Cortex of kidney (tissue), 1 donor: ENCODE measurements at places on chromosomes 1 and 21.

DNA sequence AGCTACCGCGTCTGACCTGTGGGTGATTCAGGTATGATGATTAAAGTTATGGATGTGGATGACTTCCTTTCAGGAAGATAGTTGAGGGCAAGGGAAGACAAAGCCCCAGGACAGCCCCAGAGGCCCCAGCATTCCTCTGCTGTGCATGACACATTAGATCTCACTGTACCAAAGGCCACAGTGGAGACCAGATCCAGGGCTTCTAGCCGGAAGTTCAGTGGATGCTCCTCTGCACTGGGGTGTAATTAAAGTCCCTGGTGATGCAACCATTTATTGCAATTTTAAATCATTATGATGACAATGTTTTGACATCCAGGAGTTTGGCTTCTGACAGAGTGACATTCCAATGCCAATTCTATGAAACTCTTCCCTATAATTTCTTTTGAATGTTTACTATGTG is 5.0 kb downstream of the C4BPA start:
- DNase-seq: no peak

- no peak for DNase-seq
Observed at GRCh38 chr21:24994717-24995116, 612.6 kb downstream of the MRPL39 start.

- DNase-seq: no peak
Observed at GRCh38 chr1:109477821-109478220, 5.9 kb upstream of the ATXN7L2 start.

DNA sequence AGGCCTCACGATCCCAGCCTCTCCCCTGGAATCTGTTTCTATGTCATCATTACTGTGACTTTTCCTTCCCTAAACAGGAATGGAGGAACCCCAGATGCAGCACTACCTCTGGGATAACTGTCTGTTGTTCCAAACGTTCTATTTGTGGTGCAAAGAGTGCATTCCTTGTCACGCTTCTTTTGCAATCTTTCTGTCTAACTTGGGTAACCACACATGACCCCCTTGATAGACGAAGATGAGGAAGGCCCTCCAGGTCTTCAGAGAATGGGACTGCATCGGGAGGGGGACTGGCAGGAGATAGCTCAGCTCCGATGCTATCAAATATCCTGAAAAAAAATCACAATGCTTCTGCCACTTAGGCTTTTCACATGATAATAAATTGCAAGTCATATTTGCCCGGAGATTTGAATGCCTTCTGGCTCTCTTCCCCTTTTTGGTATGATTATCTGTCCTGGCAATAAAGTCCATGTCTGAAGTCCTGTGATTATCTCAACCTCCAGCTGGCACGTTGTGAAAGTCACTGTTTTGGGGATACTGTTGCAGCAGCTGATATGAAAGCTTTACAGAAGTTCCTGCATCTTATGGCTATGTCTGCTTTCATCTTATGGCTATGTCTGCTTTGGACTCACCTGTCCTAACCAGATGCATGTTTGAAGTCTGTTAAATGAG is 148.7 kb upstream of the LMO4 start:
- no peak for DNase-seq

GRCh38 chr21:38181096-38181495 is 75.7 kb upstream of the KCNJ15 start:
- no peak for DNase-seq

GRCh38 chr21:41160036-41160435 is 7.9 kb upstream of the BACE2 start:
- no peak for DNase-seq

DNA sequence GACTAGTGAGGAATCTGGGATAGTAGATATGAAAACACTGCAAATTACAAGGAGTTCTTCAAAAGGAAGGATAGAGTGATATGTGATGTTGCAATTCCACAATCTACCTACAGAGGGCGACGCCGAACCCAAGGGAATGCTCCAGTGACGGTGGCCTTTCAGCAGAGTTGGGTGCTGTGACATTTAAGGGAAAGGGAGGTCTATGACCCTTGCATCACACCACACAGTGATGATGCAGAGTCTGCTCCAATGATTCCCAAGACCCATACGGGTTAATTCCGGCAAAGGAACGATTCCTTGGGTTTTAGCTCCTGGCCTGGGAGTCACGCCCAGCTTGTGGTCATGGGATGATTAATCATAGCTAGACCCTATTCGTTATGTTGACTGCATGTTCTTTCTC is 123.0 kb upstream of the IGSF21 start:
- DNase-seq: no peak

DNA sequence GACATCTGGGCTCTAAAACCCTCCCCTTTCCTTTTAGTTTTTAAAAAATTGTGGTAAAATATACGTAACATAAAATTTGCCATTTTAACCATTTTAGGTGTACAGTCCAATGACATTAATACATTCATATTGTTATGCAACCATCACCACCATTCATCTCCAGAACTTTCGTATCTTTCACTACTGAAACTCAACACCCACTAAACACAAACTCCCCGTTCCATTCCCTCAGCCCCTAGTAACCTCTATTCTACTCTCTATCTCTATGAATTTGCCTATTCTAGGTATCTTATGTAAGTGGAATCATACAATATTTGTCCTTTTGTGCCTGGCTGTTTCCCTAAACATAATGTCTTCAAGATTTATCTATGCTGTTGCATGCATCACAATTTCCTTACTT is 19.4 kb upstream of the TTC4 start:
- DNase-seq: no peak

DNA sequence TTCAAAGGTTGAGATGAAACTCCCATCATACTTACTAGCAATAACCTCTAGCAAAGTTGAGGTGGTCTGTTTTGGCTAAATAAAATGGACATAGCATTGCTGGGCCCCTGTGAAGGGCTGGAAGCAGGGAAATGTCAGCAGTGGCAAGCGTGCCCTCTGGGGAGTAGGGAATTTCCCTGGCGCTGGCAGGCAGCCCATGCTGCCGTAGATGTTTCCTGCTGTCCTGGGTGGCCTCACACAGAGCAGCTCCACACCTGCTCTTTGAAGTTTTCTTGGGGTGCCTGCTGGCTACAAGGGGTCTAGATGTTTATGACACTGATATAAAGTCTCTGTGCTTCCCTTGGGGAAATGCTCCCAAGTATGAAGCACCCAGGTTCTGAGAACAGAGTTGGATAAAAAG is 30.2 kb downstream of the ADARB1 start:
- no peak for DNase-seq

DNA sequence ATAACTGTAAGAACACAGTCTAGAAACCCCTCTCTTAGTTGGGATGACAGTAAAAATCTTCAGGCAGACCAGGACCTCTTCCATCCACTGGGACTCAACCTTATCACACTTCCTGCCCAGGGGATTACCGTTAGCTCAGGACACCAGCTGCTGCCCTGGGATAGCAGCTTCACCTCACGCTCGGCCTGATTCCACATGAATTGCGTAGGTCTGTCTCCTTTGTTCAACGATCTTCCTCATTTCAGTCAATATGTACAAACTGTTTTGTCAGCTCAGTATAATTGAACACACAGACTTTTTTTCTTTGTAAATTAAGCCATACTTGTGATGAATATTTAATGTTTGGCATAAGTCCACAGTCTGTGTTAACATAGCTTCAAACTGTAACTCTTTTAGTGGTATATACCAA is 290.4 kb downstream of the GRIK1 start:
- no peak for DNase-seq

DNA sequence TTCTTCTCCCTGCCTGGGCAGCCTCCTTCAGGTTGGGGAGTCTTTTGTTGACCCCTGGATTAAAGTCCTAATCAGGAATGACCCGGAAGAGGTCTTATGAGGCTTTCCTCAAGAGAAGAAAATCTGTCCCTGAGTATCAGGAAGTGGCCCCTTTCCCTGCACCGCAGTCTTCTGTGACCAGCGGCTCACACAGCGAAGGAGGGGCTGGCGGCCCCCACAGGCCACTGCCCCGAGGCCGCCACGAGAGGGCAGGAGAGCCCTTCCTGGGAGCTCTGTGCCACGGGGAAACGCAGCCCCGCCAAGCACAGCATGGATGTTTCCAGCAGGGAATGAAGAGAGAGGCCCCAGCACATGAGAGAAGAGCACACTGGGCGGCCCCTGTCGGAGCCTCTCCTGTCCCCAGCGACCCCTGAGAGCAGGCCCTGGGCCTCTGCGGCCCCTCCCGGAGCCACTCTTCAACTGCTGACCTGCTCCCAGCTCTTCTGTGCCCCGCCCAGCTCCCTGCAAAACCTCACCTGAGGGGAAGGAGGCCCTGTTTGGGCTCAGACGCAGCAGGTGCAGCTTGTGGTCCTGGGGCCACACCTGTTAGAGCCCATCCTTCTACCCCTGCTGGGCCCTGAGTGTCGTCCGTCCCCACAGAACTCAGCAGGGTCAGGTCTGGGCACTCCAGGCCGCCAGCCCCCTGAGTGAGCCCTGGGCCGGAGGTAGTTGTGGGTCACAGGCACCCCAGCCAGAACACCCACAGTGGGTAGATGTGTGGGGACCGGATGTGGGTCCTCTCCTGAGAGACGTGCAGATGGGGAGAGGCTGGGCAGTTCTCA is 4.9 kb upstream of the POFUT2 start:
- DNase-seq: no peak

DNA sequence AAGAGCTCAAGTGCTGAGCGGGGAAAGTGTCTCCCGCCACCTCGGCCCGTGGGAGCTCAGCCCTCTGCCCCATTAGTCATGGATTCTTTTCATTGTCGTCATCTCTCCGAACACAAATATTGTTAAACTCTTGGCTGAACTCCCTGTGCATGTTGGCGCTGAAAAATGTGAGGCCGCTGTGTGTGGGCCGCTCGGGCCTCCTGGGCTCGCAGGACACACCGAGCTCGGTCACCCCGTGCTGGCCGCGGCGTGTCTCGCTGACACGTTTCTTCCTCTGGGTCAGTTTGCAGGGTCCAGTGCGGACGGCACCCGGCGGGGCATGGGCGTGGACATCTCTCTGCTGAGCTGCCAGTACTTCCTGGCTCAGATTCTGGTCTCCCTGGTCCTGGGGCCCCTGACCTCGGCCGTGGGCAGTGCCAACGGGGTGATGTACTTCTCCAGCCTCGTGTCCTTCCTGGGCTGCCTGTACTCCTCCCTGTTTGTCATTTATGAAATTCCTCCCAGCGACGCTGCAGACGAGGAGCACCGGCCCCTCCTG is 25.6 kb downstream of the SLC45A1 start:
- DNase-seq: no peak

DNA sequence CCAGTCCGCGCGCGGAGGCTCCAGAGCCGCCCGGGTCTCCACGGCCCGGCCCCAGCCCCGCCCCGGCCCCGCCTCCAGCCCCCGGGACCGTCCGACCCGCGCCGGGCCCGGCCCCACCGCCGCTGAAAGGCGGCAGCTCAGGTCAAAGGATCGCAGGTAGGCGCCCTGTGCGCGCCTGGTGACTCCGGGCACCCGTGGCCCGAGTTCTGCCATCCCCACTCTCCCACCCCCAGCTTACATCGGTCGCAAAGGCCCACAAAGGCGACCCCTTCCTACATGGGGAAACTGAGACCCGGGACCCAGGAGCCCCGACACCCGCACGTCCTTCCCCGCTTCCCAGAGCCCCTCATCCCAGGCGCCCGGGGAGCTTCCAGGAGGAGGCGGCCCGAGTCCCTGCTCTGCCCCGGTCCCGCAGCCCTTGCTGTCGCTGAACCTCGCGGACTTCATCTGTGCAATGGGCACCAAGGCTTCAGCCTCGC is at the start of gene TMEM200B:
Gene TMEM200B, minus strand, starts transcription at position 17 of the 479 bp plus-strand sequence. CDS start 2,075 bp downstream, outside the sequence.
- no peak for DNase-seq

- no peak for DNase-seq
Observed at GRCh38 chr1:30377230-30378002, 346.0 kb downstream of the MATN1 start.

DNA sequence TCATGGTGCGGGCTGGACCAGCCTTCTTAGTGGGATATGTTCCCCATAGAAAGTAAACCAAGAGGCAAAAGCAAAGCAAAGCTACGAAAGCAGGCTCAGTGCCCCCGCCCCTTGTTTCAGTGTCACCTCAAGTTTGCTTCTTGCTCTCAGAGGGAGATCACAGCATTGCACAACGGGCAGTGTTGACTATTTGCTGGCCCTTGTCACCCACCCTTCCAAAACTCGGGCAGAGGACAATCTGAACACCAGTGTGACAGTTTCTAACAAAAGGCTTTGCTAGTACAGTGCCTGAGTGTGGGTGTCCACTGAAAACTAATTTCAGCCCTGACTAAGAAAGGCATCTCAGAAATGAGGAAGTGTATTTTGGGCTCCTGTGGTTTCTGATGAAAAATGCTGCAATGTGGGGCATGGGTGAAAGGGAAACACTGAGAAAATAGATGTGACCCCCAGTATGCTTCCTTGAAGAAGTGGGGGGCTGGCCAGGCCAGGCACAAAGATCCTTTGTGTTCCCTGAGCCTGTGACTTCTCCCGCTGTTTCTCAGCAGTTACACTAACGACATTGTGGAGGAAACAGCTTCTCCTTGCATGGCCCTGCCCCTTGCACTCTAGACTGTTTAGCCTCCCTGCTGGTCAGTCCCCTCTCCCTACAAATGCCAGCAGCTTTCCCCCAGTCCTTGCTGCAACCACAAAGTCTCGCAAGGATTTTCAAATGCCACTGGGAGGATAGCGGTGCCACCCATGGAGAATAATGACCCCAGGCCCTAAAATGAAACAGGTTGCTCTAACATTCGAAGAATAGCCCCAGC is 33.3 kb upstream of the KCNE1 start:
- no peak for DNase-seq

- no peak for DNase-seq
Observed at GRCh38 chr1:229480495-229480894, 27.6 kb downstream of the NUP133 start.

DNA sequence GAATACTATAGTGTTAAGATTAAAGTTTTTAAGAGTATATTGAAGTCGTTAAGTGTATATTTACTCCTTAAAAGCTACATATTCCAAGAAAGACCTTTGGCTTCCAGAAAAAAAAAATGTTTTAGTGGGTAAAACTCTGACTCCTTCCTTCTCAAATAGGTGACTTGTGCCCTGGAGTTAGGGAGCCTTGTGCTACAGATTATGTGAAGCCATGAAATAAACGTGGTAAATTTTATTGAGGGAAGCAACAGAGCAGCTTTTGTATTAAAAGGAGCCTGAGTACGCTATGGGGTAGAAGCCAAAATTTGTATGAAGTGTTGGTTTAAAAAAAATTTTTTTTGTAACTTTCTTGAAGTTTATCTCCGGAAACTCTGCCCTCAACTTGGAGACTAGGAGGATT is 994 bp downstream of the RO60 start:
- DNase-seq: no peak

GRCh38 chr1:30885570-30886522 is 22.7 kb downstream of the SDC3 start:
- DNase-seq: no peak

GRCh38 chr21:27571706-27572105 is 604.8 kb upstream of the ADAMTS5 start:
- no peak for DNase-seq
